ENCODE measurements at places on chromosomes 6 and 20.

DNA sequence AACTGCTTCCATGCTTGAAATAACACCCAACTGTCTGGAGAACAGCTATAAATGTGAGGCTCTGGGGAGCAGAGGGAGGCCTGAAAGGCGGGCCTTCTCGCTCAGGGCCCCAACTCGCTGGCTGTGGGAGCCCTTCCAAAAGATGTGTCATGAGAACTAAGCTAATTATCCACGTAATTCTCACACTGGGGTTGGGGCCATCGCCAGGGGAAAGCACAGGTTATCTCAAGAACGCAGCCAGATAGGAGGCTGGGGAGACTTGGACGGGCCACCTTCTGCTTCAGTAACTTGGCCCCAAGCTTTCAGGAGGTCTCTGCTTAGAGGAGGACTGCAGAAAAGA lies 1.6 kb downstream of the PXDC1 start:
- DNase-seq = no peak

- no peak for DNase-seq
Measured at GRCh38 chr6:20540683-20541082, 6.4 kb downstream of the CDKAL1 start.

- no peak for DNase-seq
Measured at GRCh38 chr6:110296241-110297025, 61.7 kb downstream of the METTL24 start.

DNA sequence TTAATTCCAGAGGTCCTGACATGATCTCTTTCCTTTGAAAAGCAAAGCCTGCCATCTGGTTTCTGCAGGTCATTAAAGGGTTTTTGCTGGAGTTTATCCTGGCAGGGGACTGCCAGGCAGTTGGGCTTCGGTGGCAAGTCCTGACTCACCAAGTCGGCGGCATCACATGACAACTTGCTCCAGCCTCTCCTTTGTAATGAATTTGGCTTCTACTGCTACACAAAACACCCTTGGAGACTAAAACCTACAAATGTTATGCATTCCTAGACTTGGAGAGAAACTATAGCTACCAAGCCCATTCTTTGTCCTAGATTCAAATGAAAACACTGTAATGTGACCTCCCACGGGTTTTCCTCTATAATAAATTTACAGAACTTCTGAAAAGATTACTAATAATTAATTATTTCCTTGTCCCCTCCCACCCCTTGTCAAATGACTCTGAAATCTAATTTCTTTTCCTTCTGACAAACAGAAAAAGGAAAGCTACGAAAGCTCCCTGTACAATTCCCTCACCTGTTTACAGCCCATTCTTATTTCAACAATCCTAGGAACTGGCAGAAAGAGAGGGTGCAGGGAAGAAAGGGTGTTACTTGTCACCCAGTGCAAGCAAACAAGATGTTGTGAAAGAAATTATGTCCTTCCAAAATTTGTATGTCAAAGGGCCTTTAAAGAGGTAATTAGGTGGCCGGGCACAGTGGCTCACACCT lies 62.9 kb downstream of the QRSL1 start:
- no peak for DNase-seq

DNA sequence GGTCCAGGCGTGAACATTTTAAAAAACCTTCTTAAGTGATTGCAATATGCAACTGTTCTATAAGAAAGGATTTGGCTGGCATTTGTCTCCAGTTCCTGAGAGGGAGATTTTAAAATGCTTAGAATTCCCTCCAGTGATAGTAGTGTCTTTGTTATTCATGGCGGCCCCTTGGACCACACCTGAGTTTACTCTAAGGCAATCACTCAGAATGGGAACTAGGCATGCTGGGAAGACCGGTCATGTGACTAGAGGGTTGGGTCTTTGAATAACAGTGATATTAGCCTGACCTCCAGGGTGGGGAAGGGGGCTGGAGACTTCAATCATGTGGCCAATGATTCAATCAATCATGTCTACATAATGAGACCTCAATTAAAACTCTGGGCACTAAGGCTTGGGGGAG lies 50.7 kb upstream of the UTRN start:
- no peak for DNase-seq

GRCh38 chr6:47922391-47922790 lies 140.6 kb downstream of the OPN5 start:
- no peak for DNase-seq

Data from stimulated activated CD8-positive, alpha-beta memory T cell treated with anti-CD3 and anti-CD28 coated beads, Interleukin-7, amount 100 ng/mL, for 4 hours (primary cell).